ENCODE measurements at places on chromosomes 1 and 21. TPM values are rescaled to one million over a fixed set of nuclear protein-coding genes. Genes with fewer than 3 reads are reported as not detected.

VWA5B1 gene
- total RNA-seq: not detected

CTSE gene
- total RNA-seq: not detected

CELA3A gene
- total RNA-seq: not detected

CYYR1 gene
- total RNA-seq: 6.9 TPM

AIM2 gene
- total RNA-seq: not detected

GPR25 gene
- total RNA-seq: not detected

NBPF4 gene
- not detected for total RNA-seq
